Left ventricle myocardium superior (tissue), 1 donor: ENCODE measurements at places on chromosomes 2 and 18.

GRCh38 chr2:226580403-226580802 is 219.2 kb downstream of the IRS1 start:
- DNase-seq, result no peak

DNA sequence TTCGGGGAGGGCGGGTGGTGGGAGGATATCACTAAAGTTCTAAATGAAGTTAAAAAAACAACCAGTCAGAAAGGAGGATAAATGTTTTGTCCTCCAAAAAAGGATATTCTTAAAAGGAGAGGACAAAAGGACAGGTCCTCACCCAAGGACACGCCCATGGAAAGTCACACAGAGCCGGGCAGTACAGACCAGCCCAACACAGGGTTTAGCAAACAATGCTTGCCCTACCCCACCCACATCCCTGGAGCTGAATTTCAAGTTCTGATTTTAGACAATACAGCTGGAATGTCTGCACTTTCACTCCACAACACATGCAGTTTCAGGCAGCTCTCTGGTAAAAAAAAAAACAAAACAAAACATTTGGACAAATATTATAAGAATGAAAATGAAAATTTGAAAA is 67.9 kb downstream of the SLC9A4 start:
- DNase-seq, result no peak

- no peak for DNase-seq
These were observed 31.9 kb downstream of the SLC66A3 start for GRCh38 chr2:11187083-11187619.

DNA sequence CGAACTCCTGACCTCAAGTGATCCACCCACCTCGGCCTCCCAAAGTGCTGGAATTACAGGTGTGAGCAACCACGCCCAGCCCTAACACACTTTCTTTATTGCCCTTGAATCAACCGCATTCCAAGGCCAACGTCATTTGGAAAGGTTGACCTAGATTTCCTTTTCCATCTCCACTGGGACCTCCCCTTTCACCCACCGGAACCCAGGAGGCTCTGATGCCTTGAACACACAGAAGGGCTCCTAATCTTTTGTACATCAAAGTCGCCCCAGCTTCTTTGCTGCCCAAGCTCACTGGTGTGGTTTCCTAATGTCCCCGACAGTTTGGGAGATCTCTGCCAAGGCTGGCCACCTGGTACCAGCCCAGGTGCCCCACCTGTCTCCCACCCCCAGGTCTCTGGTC is 46.2 kb upstream of the CAB39 start:
- no peak for DNase-seq

DNA sequence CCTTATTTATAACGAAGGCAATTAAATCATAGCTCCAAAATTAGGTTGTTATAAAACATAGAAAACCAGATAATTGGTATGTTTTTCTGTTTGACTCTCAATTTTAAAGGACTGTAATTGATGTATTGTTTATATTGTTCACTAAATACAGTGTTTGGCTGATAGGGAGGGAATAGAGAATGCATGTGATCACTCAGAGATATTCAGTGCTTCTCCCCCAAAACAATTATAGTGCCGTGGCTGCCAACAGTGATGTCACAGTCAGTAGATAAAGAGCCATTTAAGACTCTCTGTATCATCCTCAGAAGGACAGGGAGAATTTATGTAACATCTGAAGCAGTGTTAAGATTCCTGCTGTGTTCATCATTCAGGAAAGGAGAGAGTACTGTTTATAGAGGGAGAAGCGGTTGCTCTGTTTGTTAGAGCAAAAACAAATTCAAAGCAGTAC is 69.6 kb downstream of the PHLPP1 start:
- DNase-seq, result peak; percentile 37

- DNase-seq, result no peak
These were observed 905.1 kb downstream of the NRXN1 start for GRCh38 chr2:50126845-50127244.

DNA sequence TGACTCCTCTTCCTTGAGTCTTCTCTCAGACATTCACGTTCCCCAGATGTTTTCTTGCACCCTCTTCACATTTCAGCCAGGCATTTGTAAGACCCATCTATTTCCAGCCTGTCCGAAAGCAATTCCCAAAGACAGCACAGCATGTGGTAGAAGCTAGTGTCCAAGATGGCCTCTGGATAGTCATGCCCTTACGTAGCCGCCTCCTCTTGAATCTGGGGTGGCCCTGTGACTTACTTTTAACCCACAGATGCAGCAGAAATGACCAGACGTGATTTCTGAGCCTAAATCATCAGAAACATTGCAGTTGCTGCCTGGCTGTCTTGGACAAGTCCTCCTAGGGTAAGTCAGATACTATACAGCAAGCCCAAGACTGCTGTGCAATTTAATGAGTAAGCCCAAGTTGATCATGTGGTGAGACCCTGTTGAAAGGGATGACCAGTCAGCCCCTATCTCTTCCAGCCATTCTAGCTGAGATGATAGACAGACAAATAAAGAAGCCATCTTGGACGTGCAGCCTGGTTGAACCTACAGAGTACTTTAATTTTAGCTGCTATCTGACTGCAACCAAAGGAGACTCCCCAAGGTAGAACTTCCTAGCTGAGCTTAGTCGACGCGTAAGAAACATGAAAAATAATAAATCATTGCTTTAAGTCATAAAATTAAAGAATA is 12.3 kb downstream of the ARL5A start:
- no peak for DNase-seq

DNA sequence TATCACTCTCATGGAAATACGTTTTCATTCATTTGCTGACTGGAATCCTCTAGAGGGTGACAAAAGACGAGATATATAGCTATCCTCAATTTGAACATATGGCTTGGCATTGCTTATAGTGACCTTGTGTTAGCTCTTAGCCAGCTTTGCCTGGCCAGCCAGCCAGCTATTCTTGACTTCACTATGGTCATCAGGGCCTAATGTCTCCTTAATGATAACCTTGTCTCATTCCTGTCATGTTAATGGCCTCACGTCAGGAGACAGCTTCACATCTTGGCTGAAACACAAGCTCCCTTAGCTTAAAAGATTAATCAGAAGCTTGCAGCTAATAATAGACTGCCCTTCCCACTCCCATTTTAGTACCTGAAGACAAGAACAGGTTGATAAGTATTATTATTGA is 1517.5 kb upstream of the PIK3C3 start:
- DNase-seq, result peak; percentile 47

DNA sequence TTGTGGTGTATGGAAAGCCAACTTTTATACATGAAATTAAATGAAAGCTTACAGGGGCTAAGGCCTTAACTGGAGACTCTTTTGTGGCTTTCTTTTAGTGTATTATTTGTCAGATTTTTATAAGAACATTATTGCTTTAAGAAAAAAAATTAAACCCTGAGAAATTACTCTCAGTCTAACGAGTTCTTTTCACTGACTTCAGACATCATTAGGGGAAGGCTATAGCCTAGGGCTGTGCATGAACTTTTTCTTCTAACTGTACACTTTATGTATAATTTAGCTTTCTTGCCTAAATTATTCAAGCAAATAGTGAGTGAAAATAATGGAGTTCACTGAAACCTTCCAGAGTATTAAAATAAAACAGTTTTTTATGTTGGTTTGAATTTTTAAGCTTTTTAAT is 151.1 kb upstream of the MEIS1 start:
- no peak for DNase-seq

- DNase-seq, result no peak
These were observed 33.6 kb upstream of the ACAA2 start for GRCh38 chr18:49846718-49847470.

- DNase-seq, result no peak
These were observed 92.6 kb upstream of the KCNE4 start for GRCh38 chr2:222959358-222959757.

DNA sequence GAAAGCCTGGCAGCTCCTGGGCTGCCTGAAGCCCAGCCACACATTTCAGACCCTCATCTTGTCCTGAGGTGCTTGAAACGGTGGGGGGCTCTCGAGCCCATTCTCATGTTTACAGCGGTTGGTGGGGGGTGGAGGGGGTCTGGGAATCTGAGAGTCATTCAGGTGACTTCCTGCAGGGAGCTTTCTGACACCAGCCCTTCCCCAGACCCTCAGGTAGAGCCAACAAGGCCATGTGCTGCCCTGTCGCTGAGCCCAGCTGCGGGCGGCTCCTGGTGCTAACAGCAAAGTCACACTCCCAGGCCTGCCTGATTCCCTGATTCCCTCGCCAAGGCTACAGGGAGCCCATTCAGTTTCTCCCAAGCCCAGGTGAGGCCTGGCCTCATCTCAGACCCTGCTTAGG is 324.9 kb upstream of the MEX3C start:
- DNase-seq, result no peak
